ENCODE measurements at places on chromosomes 16 and 17.

DNA sequence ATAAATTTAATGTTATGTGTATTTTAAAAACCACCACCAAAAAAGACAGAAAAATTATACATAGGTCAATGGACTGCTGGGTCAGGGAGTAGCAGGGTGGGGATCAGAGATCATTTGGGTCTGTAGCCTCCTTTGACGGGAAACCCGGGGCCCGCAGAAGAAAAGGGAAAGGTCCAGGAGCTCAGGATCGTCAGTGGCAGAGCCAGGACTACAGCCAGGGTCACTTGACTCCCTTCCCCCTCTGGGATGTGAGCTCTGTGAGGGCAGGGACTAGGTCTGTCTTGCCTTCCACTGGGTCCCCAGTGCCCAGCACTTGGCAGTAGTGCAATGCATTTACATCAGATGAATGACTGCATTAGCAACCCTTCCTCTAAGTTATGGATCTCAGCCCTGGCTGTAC, 62.1 kb downstream of the TOM1L2 start:
- DNase-seq = no peak

DNA sequence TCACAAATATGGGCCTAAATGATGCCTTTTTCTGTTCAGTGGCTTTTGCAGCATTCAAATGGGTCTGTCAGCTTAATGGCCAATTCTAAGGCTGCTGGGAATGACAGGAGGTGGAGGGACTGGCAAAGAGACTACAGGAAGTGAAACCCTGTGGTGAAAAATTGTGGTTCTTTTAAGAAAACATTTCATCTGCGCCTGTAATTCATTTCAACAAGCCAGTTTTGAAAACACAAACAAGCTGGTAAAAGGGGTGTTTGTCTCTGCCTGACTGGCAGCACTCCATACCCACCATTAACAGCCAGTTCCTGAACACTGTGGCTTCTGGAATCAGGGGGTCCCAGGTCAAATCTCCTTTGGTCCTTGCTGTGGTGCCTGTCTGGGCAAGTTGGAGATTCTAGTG, 3.6 kb upstream of the KDM8 start:
- no peak for DNase-seq

DNA sequence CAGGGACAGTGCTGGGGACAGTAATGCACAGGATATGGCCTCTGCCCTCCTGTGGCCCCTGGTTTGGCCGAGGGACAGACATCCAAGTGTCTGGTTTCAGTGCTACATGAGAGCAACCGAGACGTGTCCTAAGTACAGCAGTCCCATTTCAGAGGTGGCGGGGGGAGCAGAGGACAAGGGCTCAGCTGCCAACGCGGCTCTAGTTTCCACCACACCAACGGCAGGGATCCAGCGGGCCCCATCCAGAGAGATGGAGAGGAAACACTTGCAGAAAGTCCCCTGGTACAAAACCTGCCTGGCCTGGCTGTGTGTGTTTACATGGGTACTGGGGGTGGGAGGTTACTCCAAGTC, 125.8 kb upstream of the SMURF2 start:
- no peak for DNase-seq

DNA sequence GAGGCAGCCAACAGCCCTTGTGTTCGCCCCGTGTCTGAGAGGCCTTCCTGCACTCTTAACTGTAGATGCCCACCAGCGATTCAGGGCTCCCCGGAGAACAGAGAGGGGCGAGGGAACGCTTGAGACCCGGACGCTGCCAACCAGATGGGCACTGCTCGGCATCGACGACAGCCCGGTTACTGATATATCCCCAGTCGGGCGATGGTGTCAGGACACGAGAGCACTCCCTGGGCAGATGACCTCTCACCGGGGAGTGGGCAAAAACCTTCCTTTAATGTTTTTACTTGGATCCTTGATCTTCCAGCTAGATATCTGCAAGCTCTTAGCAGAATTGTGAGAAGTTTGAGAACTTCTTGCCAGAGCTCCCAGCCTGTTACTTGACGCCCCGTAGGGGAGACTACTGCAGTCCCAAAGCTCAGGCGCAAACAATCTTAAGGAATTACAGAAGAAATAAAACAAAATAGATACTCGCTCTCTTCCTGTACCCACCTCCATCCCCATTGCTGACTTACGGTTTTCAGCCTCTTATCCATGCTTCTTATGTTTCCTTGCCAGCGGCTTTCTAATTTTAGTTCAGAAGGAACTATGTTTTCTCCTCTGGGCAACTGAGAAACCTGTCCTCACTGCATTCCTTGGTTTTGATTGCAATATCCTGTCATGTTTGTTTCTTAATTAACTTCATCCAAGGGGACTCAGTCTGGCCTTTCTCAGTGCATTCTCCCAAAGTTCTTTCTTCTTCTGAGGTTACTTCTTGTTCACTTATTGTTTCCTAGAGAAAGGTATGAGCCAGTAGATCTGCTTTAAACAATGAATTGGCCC, 845 bp downstream of the SP2 start:
- DNase-seq = no peak

- no peak for DNase-seq
These were observed 91.1 kb downstream of the SSH2 start for GRCh38 chr17:29838961-29839360.

GRCh38 chr17:77460514-77461046, 319.8 kb downstream of the SEC14L1 start:
- no peak for DNase-seq

GRCh38 chr17:8243827-8244226, 4.0 kb downstream of the CTC1 start:
- DNase-seq = peak; percentile 25

DNA sequence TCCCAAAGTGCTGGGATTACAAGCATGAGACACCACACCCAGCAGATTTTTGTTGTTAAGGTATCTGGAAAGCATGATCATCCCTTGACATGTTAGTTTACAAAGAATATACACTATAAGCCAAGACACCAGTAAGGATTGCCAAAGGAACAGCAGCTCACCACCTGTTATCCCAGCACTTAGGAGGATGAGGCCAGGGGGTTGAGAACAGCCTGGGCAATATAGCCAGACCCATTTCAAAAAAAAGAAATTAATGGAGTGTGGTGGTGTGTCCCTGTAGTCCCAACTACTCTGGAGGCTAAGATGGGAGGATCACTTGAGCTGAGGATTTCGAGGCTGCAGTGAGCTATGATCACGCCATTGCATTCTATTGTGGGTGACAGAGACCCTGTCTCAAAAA, 5.1 kb downstream of the ANKRD40CL start:
- DNase-seq = no peak

- DNase-seq = no peak
These were observed 129.0 kb downstream of the ENGASE start for GRCh38 chr17:79203657-79204056.

DNA sequence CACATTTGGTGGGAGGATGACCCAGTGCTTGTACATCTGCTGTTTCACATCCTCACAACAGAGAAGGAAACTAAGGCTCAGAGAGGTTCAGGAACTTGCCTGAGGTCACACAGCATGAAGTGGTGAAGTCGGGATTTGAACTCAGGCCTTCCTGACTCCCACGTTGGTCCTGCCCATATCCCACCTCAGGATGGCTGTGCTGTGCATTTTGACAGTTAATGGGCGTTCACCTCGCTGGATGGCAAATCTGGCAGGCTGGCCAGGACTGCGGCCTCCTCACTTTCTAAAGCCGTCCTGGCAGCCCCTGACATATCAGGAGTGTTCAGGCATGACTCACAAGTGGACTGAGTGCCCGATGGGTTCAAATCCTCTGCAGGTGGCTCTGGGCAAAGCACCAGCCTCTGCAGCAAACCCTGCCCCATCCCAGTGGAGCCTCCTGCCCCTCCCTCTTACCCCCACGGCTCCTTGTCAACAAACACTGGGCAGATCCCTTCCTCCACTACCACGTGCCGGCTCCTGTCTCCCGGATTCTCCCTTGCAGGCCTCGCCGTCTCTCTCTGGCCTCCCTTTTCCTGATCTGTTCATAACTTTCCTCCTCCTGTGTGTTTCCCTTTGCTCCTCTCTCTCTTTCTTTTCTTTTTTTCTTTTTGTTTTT, 29.2 kb downstream of the SOCS3 start:
- no peak for DNase-seq

DNA sequence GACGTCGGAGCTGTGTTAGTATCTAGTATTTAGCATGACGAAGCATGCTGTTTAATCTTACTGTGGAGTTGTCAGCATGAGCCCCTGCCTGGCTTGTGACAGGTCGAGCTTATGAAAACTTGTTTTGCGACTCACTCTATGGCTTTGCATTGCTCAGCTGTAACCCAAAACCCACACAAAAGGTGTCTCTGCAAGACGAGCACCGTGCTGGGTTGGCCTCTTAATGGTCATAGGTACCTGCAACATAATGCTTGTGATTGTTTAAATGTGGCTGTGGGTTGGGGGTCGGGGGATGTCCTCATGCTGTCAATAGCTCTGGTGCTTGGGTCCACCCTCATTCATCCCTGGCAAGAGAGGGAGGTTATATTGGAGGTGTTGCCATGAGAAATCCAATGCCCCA, 5.4 kb downstream of the NTN1 start:
- no peak for DNase-seq

DNA sequence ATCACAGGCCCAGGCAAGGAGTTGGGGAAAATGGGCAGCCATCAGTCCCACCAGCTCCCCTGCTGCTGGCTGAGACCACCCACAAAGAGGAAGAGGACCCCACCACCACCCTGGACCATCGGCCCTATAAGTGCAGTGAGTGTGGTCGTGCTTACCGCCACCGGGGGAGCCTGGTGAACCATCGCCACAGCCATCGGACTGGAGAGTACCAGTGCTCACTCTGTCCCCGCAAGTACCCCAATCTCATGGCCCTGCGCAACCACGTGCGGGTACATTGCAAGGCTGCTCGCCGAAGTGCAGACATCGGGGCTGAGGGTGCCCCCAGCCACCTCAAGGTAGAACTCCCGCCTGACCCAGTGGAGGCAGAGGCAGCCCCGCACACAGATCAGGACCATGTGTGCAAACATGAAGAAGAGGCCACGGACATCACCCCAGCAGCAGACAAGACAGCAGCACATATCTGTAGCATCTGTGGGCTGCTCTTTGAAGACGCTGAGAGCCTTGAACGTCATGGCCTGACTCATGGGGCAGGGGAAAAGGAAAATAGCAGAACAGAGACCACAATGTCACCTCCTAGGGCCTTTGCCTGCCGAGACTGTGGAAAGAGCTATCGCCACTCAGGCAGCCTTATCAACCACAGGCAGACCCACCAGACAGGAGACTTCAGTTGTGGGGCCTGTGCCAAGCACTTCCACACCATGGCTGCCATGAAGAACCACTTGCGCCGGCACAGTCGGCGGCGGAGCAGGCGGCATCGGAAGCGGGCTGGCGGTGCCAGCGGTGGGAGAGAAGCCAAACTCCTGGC, 3.6 kb downstream of the ZNF646 start:
- DNase-seq = peak; percentile 96

DNA sequence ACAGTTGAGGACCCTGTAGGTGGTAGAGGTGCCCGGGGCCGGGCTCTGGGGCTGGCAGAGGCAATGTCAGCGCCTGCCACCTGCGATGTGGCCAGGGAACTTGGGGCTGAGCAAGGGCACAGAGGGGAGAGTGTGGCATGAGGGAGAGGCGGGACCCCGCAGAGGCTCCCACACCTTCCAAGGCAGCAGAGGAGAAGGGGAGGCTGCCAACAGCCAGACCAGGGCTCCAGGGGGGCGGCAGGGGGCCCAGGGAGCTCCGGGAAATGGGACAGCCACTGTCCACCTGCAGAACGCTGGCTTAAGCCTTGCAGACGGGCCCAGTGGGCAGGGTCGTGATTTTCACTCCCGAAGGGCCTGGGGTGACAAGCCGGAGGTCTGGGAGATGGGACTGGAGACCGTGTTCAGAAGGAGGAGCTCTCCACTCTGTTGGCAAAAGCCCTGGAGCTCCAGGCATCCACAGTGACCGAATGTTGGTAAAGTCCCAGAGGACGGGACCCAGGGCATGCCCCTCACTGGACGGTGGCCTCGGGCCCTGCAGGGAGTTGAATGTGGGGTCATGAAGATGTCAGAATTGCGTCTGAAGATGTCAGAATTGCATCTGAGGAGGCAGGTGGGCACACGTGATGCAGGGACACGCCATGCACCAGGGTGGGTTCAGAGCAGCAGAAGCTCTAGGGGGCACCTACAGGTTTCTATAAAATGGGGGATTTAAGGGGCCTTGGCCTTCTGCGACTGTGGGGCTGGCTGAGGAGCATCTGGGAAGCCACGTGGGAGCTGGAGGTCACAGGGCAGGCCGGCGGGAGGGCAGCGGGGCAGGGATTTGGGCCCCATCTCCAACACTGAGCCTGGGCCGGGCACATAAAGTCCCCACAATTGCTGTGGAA, 18.6 kb downstream of the CD7 start:
- DNase-seq = no peak

GRCh38 chr16:23877107-23878070, 41.6 kb downstream of the PRKCB start:
- DNase-seq = peak; percentile 47

GRCh38 chr16:82055117-82055516, 20.1 kb downstream of the HSD17B2 start:
- no peak for DNase-seq

DNA sequence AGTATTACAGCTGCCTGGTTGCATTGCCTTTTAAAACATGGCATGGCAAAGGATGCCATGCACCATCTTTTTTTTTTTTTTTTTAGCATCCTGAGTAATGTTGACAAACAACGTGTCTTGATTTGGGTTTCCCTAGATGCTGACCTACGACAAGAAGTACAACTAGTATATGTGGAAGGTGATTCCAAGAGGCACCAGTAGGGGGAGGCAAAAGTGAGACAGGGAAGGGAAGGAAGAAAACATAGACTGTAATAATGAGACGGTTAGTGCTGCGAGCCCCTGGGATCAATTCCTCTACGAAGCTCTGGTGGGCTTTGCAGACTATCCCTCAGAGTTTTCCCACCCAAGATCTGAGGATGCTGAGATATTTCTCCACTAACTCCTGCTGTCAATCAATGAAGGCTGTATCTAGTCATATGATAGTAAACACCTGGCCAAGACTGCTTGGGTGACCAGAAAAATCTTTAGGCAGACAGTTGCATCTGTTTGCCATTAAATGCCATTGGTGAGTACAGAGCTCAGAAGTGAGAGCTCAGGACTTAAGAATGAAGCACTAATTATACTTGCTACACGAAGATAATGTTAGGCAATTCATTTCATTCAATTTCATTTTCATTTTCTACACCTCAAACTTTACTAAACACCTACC, 458.6 kb upstream of the GOT2 start:
- DNase-seq = peak; percentile 45

- DNase-seq = peak; percentile 80
These were observed 84.1 kb upstream of the TOB1 start for GRCh38 chr17:50949989-50950877.

GRCh38 chr17:10010752-10011151, 105.7 kb upstream of the RCVRN start:
- no peak for DNase-seq

DNA sequence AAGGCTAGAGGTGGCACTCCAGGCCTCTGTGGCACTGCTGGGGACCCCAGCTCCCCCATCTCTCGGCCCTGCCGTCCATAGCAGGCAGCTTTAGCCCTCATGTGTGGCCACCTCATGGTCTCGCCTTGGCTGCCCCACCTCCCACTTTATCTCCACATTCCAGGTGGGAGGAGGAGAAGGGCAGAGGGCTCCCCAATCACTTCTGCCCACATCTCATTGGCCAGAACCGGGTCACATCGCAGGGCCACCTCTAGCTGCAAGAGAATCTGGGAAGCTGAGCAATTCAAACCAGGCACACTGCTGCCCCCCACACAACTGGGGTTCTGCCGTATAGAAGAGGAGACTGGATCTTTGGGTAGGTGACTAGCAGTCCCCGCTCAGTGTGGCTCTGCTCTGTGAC, 1.6 kb downstream of the DRC7 start:
- peak; percentile 23 for DNase-seq

All from hematopoietic multipotent progenitor cell treated with erythropoietin and hydrocortisone succinate and interleukin-3 and kit ligand, for 8 days (in vitro differentiated cells).